A673 (cell line): ENCODE measurements at places on chromosomes 6 and 20.

DNA sequence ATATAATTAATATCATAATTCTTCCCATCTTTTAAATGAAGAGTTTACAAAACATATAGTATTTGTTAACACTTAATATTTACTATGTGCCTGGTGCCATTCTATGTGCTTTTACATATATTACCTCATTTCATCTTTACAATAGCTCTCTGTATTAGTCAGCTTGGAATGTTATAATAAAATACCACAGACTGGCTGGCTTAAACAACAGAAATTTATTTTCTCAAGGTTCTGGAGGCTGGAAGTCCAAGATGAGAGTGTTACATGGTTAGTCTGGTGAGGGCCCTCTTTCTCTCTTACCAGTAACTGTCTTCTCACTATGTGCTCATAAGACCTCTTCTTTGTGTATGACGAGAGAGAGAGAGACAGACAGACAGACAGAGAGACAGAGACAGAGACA is 110.2 kb downstream of the NKAIN2 start:
- DNase-seq = no peak

DNA sequence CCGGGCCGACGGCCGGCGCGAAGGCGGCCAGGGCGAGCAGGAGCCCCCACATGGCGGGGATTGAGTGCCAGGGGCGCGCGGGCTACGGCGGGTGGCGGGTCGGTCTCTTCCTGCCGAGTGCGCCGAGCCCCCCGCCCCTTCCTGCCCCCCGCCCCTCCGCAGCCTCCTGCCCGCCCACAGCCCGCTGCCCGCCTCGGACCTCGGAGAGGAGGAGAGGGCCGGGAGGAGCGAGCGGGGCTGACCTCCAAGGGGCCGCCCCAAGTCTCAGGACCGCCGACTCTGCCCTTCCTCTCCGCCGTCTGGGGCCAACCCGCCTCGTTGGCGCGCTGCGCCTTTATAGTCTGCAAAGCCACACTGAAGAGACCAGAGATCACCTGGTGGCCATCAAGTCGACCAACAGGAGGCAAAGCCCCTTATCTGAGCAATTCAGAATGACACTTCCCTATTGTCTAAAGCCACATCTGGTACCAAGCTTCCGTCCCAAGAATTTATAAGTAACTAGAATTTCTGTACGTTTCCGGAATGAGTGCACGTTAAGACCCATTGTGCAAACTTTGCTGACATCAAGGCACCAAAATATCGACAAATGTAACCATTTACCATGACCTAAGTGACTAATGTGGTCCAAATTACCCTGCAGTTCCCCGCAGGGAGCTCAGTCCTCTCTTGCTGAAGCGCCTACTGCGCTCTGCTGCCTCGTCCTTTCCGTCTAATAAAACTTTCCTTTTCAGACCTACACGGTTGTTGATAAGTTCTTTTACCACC is at the start of gene CPXM1:
Gene CPXM1 (minus strand): TSS at position 107 of the 765 bp plus-strand sequence. CDS start 55 bp downstream, at position 52.
- DNase-seq = no peak

DNA sequence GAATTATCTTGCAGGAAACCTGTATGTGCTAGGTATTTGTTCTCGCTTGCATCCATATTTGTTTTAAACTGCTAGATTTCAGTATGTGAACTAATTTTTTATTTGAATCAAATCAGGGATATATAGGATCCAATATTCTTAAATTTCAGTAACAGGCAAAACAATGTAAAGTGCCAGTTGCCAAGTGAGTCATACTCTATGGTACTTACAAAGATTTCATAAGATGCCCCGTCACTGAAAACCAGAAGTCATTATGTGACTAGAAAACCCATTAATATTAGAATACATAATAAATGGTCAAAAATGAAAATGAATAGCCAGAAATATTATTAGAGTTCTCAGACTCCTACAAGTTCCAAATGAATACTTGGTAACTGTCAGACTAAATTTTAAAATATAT is 481.2 kb downstream of the TFAP2A start:
- DNase-seq = no peak

DNA sequence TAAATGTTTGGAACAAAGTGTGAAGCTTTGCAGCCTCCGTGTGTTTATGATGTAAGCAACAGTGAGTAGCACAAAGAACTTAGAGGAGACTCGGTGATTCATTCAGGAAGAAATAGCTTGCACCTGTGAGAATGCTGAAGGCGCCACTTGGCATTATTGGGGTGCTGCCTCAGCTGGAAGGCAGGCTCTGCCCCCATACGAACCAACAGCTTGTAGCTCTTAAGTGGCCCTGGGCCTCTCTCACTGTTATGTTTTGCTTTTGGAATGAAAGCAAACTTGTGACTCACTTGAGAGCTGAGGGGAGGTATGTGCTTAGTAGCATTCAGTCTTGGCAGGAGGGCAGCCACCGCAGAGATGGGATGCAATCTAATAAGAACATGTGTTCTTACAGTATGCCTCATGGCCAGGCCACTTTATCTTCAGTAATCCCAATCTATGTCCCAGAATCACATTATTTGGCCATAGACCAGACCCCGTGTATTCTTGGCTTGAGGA is 310.7 kb downstream of the EYA4 start:
- DNase-seq = peak; percentile 37

DNA sequence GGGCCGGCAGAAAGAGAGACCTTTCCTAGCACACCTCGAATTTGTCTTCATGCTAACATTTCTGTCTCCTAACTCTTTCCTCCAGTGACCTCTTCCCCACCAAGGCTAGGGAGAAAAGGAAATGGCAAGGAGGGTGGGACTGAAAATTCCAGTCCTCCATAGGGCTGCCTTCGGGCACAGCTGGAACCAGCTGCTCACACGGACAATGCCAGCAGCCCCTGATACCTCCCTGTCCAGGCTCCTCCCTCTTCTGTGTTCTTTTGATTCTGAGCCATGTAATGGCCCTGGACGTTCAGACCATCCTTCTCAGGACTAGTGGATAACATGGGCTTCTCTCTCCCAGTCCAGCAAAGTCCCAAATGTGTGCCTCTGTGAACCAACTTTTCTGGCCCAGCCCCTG is 29.1 kb upstream of the PHACTR3 start:
- no peak for DNase-seq

DNA sequence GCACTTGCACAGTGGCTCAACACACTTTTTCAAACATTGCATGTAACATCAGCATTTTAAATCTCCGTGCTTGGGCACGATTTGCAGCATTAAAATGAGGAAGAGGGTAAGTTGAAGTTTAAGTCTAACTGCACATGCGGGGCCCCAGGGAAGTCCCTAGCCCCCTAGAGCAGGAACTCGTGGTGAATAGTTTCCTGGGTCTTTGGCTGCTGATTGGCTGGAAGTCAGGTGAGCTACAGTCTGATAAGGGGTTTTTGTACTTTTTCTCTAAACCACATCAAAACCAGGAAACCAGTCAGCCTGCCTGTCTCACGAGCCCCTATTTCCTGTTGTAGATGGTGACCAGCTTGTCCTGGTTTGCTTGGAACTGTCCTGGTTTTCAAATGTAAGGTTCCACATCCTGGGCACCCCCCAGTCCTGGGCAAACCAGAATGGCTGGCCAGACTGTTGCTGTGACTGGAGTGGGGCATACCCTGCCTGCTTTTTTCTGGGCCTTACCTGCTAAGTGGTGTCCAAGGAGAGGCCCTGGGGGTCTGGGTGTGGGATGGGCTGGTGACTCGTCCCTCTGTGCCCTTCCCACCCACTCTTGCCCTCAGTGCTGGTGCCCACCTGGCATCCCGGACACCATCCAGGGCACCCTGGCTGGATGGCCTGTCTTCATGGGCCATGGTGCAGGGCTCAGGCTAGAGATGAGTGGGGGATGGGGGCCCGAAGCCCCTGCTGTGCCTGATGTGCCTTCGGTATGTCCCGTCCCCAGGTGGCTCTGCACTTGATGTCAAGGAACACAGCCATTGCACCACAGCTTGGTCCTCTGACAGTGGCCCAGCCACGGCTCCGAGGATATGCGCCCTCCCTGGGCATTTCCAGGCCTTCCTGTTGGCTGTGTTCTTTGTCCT is 31.8 kb downstream of the SUN5 start:
- no peak for DNase-seq

- no peak for DNase-seq
These were observed 25.3 kb downstream of the RBCK1 start for GRCh38 chr20:433300-433975.

DNA sequence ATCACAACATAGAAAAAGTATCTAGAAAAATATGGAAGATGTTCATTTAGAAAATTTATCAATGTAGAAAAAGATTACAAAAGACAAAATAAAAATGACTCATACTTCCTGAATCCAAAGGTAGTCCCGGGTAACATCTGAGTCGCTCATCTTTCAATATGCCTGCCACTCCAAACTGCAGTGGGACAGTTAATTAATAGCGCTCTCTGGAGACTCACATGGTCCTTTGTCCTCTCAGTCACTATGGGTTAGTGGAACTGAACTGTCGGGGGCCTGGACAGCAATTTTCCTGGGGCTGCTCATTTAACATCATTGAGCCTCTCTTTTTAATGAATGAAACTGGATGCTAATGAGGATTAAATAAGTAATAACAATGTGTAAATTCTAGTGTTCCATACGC is 103.4 kb downstream of the MAP3K4 start:
- DNase-seq = peak; percentile 27

- DNase-seq = no peak
These were observed 94.5 kb upstream of the FOXP4 start for GRCh38 chr6:41451515-41452163.

- DNase-seq = no peak
These were observed 178.1 kb downstream of the BACH2 start for GRCh38 chr6:90118581-90118980.

- no peak for DNase-seq
These were observed 90.8 kb upstream of the TENT5A start for GRCh38 chr6:81843302-81843701.

DNA sequence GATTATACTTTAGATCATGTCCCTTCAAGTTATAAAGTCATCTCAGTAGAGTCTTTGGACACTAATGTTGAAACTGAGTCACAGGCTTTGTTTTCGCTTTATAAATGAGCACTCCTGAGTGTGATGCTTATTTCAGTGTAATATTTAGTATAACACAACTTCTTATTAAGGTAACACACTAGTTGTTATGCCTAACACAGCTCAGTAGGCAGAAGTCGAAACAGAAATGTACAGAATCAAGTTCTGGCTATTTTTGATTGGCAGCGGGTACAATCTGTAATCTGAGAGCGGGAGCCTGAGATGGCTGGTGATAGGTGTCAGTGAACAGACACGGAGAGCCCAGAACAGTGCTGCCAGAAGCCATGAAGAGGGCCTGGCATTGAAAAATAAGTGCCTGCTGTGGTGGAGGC is 11.4 kb downstream of the HECA start:
- no peak for DNase-seq

DNA sequence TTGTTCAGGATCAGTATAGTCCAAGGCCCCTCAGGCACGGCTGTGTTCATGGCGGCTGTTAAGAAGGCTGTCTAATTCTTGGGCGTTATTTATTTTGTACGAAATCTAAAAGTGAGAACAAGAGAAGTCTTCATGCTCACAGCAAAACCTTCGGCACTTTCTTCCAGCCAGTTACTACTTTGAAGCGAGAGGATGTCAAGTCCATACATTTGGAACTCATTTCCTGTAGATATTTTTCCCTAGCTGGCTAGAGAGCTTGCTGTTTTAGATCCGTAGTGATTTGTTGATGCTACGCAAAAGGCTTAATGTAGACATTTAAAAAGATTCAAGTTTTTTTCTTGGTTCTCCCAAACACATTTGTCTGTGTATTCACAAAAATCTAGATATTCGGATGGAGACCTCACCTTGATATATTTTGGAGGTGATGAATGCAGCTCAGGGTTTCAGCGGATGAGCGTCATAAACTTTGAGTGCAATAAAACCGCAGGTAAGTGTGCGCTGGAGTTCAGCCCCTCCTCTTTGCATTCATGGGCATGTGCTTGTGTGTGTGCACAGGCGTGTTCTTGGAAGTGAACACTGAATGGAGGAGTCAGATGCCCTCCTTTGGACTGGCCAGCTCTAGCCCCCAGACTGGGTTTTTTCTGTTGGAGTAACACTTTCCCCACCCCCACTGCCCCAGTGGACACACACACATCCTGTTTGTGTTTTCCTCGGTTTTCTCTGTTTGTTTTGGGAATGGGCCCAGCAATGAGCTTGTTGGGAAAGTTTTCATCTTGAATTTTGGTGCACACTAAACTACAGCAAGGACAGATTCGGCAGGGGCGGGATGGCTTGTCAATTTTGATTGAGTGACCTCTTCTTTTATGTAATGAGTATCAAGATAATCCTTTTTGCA is 65.4 kb downstream of the IGF2R start:
- no peak for DNase-seq

- DNase-seq = peak; percentile 74
These were observed 1.1 kb upstream of the RPS6KA2 start for GRCh38 chr6:166627875-166628801.

- no peak for DNase-seq
These were observed 96.0 kb downstream of the MAP3K5 start for GRCh38 chr6:136696238-136696637.

- no peak for DNase-seq
These were observed 51.1 kb downstream of the ARID1B start for GRCh38 chr6:156828280-156828703.

- no peak for DNase-seq
These were observed 25.3 kb upstream of the KIF3B start for GRCh38 chr20:32252189-32252588.

GRCh38 chr20:58944610-58945009 is 36.4 kb upstream of the NELFCD start:
- DNase-seq = no peak

DNA sequence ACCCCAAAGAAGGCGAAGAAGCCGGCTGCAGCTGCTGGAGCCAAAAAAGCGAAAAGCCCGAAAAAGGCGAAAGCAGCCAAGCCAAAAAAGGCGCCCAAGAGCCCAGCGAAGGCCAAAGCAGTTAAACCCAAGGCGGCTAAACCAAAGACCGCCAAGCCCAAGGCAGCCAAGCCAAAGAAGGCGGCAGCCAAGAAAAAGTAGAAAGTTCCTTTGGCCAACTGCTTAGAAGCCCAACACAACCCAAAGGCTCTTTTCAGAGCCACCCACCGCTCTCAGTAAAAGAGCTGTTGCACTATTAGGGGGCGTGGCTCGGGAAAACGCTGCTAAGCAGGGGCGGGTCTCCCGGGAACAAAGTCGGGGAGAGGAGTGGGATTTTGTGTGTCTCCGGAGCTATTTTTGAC is 69.6 kb downstream of the HFE start:
- DNase-seq = no peak

DNA sequence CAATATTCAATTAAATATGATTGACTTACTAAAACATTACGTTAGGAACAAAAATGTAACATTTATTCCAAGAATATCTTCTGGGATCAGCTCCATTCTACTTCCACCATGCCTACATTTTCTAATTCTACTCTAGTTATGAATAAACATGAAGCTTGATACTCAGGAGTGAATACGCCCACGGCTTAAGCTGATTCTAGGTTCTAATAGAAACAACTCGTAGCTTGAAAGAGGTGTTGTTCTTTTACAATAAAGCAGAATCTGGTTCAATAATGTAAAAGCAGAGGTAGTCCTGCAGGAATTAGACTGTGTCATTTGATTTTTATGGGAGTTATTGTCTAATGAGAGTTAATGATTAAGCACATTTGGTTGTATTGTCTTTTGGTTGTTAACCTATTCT is 107.3 kb upstream of the OLIG3 start:
- DNase-seq = no peak
